ENCODE measurements at places on chromosomes 7 and 10.

GRCh38 chr10:3750006-3750816 lies 34.8 kb downstream of the KLF6 start:
- DNase-seq: no peak

DNA sequence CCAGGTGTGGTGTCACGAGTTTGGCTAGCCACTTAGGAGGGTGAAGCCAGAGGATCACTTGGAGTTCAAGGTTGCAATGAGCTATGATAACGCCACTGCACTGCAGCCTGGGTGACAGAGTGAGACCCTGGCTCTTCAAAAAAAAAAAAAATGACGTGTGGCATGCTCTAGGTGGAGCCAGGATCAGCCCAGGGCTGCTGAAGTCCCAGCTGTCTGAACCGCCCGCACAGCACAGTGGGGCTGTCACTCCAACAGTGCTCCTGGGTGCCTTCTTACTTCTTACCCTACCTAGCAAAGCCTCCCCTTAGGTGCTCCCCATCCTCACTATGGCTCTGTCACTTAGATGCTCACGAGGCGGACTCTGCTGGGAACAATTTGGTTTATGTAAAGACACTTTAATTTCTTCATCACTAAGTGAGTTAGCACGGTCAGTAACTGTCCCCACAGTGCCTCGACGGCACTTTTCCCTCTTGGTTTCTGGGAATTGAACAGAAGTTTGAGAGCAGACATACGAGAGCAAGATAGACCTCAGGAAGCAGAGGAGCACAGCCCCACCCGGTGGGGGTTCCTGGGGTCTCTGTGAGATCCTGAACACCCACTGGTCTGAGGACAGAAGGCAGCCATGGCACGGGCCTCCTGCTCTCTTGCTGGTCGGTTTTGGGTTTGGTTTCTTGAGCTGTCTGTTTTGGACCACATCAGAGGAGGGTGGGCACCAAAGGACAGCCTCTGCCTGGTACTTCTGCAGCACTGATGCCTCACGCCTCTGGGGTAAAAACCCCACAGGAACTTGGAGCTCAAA lies 66.2 kb upstream of the BTBD16 start:
- no peak for DNase-seq

GRCh38 chr7:102473271-102473991 lies 5.3 kb downstream of the POLR2J start:
- DNase-seq: no peak

DNA sequence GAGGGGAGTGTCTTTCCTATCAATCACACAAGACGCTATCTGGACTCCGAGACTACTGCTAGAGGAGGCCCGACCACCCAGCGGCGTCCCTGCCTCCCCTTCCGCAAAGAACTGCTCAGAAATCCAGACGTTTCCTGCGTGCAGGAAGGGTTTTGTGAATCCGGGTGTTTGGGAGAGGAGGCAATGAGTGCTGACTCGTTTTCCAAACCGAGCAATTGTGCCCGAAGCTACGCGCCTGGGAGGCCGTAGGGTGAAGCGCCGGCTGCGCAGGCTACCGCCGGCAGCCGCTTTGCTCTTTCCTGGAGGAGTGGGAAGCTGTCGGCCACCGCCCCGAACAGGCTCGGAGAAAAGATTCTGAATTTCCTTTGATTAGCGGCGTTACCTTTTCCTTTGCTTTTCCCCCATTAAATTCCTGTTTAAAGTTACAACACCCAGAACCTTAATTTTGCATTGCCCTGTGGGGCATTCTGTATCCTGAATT lies 5.3 kb downstream of the VAX1 start:
- DNase-seq: no peak

GRCh38 chr10:121330563-121330962 lies 267.7 kb downstream of the FGFR2 start:
- DNase-seq: no peak

DNA sequence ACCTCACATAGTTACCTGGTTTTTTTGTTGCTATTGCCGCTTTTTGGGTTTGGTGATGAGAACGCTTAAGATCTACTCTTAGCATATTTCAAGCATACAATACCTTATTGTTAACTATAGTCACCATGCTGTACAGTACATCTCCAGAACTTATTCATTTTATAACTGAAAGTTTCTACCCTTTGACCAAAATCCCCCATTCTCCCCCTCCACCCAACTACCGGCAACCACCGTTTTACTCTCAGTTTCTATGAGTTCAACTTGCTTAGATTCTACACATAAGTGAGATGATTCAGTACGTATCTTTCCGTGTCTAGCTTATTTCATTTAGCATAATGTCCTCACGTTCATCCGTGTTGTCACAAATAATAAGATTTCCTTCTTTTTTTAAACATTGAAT lies 86.7 kb upstream of the IL6 start:
- no peak for DNase-seq

DNA sequence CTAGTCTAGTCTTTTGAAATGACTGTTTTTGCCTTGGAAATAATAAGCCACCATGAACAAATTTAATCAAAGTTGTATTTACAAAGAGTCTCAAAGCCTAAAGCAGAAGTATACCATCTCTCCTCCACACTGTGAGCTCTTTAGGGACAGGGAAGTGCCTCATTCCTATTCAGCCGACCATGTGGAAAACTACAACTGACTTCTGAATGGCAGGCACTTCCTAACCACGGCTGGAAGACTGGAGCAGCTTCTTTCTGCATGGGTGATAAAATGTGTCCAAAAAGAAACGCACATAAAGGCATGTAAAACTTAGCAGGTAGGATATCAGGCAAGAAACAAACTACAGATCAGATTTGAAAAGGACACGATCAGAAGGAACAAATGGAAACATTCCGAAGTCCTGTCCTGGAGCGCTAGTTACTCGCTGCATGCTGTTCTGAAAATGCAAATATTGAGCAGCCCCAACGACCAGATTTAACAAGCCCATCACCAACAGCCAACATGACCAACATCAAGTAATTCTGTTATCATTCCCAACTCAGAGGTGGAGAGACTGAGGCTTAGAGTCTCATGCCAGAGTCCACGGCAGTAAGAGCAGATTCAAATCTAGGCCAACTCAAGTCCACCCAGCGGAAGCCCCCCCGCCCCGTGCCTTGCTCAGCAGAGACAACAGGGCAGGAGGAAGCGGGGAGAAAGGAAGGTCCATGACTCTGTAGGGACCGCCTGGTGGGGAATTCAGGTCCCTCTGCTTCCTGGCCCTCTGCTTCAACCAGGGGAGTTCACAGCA lies 26.5 kb downstream of the CTBP2 start:
- no peak for DNase-seq

- DNase-seq: no peak
These were observed 70.5 kb downstream of the ZNF503 start for GRCh38 chr10:75331081-75331480.
